ENCODE measurements at places on chromosomes 11 and 22.
A peak's percentile ranks its signal among the peaks of the same experiment; 100 is the strongest.

DNA sequence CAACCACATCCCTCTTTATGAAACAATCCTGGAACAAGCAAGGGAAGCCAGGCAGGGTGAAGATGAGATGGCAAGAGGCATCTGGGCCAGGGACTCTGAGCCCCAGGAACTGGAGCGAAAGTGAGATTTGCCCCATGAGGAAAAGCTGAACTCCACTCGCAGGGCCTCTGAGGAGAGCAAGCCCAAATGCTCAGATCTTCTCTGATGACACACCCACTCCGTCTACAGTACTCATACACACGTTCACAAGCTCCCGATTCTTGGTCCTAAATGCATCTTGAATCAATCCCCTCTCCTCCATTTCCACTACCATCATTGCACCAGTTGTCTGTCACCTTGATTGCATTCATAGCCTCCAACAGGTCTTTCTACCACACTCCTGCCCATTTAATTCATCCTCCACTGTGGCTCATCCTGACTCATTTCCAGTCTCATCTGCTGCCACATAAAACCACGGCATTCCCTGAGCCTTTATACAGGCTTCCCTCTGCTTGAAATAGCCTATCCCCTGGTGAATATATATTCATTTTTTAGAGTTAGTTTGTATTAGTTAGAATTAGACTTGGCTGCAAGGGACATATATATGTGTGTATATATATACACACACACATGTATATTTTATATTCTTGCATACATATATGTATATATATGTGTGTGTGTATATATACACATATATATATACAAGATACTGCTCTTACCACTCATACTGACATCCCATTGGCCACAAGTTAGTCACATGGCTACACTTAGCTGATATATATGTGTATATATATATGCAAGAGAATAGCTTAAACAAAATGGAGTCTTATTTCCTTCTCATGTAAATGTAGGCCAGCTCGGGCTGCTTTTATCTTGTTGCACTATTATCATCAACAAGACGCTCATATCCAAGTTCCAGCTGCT lies 1.4 kb upstream of the APOA5 start:
- no peak for DNase-seq

DNA sequence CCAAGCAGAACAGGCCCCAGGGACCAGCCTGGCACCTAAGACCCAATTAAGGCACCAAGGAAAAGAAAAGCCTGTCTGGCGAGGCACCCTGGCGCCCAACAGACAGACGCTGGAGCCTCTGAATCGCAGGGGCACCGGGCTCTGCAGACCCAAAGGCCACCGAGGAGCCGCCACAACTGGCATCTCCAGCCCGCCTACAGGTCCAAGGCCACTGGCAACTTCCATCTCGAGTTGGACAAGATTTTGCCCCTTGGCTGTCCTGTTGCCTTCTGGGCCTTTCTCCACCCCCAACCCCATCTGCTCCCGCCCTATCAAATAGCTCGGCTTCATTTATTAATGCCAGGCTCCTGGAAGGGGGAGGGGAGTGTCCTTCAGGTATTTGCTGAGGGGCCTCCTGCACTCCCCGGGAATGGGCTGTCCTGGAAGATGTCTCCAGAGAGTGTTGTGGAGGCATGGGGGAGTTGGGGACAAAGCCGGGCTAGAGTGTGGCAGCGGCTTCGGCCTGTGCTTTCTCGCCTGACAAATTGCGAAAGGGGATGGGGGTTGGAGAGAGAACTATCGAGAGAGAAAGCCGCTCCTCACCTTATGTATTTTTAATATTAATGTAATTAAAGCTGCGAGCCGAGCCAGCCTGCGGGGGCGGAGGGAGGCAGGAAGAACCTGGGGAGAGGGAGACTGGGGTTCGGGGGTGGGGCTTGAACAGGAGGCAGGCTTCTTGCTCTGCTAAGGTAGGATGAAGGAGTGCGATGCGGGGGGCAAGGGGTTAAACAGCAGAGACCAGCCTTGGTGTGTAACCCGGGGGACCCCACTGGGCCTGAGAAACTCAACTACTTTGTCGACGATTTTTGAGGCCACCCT lies 2.0 kb downstream of the DSCAML1 start:
- DNase-seq: no peak

DNA sequence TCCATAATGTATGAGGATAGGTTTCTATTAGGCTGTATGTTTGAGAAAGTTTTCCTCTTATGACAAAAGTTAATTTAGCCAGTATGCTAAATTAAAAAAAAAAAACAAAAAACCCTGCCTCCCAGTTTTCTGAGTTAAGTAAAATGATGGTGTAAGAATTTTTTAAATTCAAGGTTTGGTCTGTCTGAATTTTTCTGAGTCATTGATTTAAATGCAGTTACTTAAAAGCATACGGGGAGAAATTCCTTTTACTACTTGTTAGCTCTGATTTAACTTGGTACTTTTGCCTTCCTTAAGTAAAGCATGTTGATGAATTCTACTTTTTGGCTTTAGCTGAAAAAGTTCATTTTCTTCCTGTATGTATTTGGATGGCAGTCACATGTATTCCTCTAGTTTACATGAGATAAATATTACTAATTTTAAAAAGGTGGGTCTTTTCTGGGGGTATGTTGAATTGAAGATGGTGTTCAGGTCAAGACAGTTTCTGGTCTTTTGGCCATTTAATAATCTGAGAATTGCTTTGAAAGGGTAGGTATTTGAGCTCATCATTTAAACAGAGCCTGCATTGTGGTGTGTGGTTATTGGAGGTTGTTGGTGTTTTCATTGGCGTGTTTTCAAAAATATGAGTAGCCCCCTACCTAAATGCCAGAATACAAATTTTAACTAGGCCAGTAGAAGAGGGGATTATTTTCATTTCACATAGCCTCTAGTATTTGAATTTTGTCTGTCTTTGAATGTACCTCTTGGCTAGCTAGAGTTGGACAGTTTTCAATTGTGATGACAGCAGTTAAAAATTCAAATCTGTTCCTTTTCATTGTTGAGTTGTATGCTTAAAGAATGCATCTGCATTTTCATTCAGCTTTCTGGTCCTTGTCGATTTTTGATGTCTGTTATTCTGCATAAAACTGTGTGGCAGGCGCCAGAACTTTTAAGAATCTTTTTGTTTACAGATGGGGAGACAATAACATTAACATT lies 64.7 kb downstream of the MTMR3 start:
- DNase-seq: no peak

GRCh38 chr22:46362203-46362933 lies 26.9 kb downstream of the TRMU start:
- no peak for DNase-seq

DNA sequence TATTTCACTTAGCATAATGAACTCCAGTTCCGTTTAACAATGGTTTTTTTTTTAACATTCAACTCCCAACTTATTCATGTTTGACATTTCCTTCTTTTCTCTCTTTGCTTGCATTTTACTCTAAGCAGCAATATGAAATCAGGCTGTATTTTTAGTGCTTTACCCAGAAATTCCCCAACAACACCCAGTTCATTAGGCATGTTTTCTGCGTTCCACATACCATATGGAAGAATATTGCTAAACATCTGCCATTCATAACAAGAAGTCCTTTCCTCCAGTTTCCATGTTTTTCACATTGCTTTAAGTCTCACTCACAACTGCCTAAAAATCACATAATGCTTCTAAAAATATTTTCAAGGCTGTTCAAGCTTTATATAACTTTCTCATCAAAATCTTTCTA lies 45.8 kb downstream of the PLAAT5 start:
- DNase-seq: no peak

GRCh38 chr11:21411597-21411996 lies 742.2 kb downstream of the NELL1 start:
- DNase-seq: no peak

- DNase-seq: no peak
Measured at GRCh38 chr11:61730240-61730994, 22.0 kb upstream of the MYRF start.

GRCh38 chr11:125201525-125202141 lies 37.1 kb downstream of the PKNOX2 start:
- DNase-seq: no peak

DNA sequence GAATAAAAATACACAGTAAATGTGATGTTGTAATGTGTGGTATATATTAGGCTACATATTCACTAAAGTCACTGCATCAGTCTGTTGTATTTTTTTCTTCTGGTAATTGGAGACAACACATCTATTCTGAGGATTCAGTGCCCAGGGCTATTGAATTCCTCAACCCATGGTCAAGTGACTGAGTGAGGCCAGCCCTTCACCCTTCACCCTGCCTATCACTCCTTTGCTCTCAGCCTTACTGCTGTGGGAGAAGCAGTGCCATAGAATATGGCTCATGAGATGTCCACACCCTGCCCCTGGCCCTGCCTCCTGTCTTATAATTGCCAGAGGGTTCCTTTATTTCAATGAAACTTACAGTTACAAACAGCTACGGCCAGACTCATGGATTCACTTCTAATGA lies 295.6 kb downstream of the NTM start:
- DNase-seq: no peak

DNA sequence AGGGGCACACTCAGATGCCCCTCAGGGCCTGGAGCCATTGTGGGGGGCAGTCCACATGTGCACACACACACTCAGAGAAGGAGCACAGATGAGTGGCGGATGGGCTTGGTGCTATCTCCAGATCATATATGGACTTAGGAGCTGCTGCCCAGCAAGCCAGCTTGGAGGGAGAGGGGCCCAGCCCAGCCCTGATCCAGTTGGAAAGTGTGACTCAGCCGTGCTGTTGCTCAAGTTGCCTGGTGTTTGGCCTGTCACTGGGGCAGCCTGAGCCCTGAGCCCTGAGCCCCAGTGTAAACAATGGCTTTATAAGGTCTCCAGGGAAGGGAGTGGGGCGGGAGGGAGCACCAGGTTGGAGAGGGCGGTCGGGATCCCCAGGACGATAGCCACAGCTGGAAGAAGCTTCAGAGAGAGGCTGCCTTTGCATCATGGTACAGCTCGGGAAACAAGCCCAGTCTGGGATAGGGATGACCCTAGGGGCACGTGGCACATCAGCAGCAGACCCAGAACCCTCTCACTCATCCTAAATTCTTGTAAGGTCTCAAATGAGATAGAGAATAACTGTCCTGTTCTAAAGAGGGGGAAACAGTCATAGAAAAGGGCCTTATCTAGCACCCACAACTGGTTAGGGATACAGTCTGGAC lies 4.8 kb downstream of the SELENOM start:
- peak; percentile 84 for DNase-seq

- DNase-seq: no peak
Measured at GRCh38 chr11:55457641-55458040, 89.9 kb downstream of the OR4A15 start.

DNA sequence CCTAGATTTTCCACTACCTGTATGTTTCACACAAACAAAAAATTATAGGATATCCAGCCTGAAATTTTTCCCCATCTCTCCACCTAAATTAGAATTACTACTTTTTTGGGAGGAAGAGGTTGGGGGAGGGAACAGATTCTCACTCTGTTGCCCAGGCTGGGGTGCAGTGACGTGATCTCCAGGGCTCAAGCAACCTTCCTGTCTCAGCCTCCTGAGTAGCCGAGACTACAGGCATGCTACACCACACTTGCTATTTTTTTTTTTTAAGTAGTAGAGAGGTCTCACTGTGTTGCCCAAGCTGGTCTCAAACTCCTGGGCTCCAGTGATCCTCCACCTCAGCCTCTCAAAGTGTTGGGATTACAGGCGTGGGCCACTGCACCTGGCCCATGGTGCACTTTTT lies 9.5 kb downstream of the JAML start:
- no peak for DNase-seq
